ENCODE measurements at places on chromosomes 5 and 9.
A peak's percentile ranks its signal among the peaks of the same experiment; 100 is the strongest.

DNA sequence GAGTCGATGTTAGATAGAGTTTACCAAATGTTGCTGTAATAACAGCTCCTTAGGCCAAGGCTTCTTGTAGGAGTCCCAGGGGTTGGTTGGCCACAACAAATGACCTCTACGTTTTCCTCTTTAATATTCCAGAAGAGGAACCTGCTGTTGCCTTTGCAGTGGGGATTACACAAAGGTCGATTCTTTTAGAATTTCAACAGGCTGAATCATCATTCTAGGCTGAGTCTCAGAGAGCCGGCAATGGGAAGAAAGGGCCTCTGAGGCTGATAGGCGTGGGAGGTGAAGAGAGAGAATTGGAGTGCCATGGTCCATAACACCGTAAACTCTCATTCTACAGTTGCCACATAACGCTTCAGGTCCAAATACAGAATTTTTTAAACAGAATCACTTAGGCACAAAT lies 405.9 kb upstream of the DAP start:
- no peak for DNase-seq

- DNase-seq = no peak
These were observed 27.7 kb downstream of the CXXC5 start for GRCh38 chr5:139675825-139676224.

DNA sequence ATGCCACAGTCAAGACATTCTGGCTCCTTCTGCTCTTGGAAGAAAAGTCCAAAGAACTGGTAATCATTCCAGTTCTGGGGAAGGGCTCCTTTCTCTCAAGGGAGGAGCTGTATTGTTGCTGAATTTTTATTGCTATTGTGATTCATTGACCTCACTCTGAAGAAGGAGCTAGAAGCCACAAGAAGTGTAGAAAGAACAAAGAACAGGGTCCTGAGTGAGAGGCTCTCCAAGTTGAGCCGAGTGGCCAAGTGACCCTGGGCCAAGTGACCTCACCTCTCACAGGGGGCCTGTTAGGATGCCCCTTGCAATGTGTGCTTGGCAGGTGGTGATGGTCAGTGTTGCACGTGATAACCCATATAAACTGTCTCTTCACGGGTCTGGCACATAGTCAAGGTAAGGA lies 173.3 kb downstream of the FGF18 start:
- DNase-seq = no peak

GRCh38 chr9:33311953-33312352 lies 21.6 kb downstream of the NFX1 start:
- DNase-seq = no peak

GRCh38 chr5:81292130-81292529 lies 9.3 kb upstream of the ZCCHC9 start:
- no peak for DNase-seq

GRCh38 chr9:34437006-34437925 lies 21.1 kb downstream of the FAM219A start:
- peak; percentile 87 for DNase-seq

GRCh38 chr5:131514316-131515283 lies 120.4 kb downstream of the RAPGEF6 start:
- DNase-seq = peak; percentile 76

- DNase-seq = no peak
These were observed 588.0 kb downstream of the PRELID2 start for GRCh38 chr5:145246961-145247744.

GRCh38 chr9:101093620-101094019 lies 65.1 kb downstream of the PLPPR1 start:
- DNase-seq = no peak

DNA sequence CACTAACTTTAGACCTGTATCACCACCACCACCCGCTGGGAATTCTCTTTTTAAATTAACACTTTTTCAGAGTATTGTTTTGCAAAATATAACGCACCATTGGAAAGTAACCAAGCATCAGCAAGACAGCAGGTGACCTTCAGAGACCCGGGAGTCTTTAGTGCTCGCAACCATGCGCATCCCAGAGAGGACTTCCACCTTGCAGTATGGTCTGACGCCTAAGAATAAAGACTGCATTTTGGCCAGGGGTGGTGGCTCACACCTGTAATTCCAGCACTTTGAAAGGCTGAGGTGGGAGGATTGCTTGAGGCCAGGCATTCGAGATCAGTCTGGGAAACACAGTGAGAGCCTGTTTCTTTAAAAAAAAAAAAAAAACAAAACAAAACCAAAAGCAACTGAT lies 113.8 kb downstream of the MED27 start:
- no peak for DNase-seq

- peak; percentile 33 for DNase-seq
These were observed at the start of gene PCDHA8 for GRCh38 chr5:140840978-140841962. TSS of gene PCDHA8 (plus strand) at chr5:140841187. CDS start at chr5:140841322, 135 bp downstream.

- DNase-seq = no peak
These were observed 125.8 kb upstream of the SHB start for GRCh38 chr9:38194870-38195269.

GRCh38 chr9:24846248-24846912 lies 300.7 kb upstream of the IZUMO3 start:
- DNase-seq = no peak

DNA sequence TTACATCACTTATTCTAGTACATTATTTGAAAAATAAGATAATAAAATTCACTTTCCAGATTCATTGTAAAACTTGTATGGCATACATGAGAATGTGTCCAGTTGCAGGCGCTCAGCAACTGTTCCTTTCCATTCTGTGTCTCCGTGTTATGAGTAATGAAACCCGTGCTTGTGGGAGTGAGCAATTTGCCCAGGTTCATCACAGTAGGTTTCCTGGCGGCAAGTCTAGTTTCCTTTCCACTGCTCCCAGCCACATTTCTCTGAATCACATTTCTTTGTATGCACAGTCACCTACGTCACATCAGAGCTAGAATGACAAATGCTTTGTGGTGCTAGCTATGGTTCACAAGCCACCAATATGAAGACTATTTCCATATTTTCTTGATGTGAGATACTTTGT lies 39.9 kb downstream of the MOCS2 start:
- DNase-seq = no peak

DNA sequence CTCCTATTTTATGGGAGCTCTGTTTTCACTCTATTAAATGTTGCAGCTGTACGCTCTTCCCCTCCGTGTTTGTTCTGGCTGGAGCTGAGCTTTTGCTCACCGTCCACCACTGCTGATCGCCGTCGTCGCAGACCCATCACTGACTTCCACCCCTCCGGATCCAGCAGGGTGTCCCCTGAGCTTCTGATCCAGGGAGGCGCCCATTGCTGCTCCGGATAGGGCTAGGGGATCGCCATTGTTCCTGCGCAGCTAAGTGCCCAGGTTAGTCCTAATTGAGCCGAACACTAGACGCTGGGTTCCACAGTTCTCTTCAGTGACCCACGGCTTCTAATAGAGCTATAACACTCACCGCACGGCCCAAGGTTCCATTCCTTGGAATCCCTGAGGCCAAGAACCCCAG lies 96.2 kb upstream of the PRDM9 start:
- no peak for DNase-seq

DNA sequence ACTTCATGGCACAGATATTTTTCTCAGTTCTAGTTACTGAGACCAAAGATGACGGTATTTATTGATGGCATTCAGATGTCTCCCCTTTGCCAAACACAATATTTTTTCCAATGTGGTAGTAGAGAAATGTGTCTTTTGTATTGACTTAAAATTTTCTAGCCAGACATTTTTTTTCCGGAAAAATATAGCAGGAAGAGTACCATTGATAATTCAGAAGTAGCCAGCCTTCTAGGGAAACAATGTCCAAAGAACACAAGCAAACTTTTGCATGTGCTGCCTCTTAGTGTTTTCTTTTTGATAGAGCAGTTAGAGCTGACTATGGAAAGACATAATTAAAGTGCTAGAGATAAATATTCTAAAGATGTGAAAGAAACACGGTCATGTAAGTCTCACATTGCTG lies 231.4 kb downstream of the MARCHF11 start:
- DNase-seq = no peak

DNA sequence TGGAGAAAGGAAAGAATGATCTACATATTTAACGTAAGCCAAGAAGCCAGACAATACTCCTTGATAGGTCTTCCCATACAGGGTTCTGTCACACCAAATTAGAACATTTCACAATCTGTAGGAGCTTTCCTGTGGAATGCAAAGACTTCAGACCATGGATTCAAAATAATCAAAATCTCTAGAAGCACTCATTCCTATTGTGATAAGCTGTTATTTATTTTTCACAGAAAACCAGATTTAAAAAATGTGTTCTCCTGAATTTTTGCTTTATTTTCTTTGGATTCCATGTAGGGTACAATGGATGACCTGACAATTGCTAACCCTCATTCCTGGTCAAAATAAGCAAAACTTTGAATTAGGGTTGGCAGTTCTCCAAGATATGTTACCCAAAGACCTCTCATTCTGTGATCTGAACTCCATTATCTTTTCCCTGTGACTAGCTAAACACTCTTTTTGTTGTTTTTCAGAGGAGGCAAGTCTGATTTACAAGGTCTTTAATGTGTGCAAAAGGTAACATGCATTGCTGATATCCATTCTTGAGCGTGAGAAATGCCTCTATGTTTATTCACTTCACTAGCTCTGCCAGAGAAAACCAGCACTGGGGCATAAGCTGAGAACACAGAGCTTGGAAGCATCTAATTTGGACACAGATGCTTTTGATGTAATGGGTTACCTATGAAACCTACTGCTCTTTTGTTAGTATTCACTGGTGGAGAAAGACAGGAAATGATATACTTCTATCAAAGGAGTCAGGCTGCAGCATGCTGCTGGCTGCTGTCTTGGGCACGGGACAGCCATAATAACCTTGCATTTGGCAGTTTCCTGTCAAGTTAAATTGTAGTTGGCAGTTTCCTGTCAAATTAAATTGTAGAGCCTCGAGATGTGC lies 31.4 kb downstream of the ACTBL2 start:
- peak; percentile 28 for DNase-seq

- peak; percentile 42 for DNase-seq
These were observed 6.7 kb downstream of the ADRB2 start for GRCh38 chr5:148833122-148833521.

- no peak for DNase-seq
These were observed 251.5 kb downstream of the COX7C start for GRCh38 chr5:86869268-86869667.

GRCh38 chr5:103254921-103255320 lies 3.6 kb upstream of the MACIR start:
- DNase-seq = no peak

DNA sequence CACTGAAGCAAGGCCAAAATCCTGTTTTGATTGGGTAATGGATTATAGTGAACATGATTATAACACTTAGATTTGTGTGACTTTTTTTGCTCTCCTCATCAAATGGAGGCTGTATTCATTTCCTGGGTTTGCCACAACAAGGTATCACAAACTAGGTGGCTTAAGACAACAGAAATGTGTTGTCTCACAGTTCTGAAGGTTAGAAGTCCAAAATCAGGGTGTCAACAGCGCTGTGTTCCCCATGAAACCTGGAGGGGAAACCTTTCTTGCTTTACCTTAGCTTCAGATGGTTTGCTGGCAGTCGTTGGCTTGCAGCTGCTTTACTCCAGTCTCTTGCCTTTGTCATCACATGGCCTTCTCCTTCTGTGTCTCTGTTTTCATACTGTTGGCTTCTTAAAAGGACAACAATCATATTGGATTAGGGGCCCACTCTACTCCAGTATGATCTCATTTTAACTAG lies 32.4 kb downstream of the CDC42SE2 start:
- no peak for DNase-seq

DNA sequence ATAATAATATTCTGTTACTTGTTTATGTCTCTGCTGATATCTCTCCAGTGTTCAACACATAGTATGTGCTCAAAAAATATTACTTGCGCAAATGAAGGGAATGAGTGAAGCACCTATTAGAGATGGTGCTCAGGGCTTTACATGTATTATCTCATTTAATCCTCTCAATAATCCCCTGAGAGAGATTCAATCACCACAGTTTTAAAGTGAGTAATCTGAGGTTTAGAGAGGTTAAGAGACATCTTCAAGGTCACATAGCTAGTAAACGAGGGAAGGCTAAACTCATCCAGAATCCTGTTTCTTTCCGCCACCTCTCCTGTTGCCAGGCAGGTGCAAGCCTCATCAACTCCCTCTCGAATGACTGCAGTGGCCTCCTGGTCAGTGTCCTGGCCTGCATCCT lies 82.0 kb downstream of the UGCG start:
- DNase-seq = no peak

DNA sequence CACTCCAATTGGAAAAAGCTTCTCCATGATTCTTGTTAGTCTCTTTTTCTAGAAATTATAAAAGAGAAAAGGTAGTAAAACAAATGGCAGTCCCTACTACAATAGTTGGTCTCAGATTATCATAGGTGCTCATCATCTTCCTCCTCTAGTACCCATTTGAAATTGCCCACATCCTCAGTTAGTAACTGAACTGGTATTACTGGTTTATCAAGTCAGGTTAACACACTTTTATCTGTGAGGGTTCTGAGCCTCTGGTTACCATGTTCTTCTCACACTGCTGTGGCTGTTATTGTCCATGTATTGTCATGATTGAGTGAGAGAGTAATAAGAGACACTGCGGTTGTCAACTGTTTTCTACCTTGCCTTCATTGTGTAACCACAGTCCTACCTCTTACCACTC lies 901.7 kb downstream of the TLE1 start:
- no peak for DNase-seq

DNA sequence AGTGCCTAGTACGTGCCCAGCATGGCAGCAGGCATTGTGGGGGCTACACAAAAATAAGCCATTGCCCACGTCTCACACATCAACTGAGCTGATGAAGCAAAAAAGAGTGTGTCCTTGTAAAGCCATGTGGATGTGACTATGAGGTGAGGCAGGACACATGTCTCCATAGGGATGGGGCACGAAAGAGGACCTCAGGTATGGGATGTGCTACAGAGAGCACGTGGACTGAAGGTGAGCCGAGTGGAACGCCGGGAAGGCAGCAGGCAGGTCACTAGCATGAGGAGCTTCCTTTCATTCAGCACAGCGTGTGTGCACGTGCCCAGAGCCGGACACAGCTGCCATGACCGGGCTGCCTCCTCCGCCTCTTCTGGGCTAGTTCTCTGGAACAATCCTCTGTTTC lies 429.8 kb downstream of the SPOCK1 start:
- no peak for DNase-seq

DNA sequence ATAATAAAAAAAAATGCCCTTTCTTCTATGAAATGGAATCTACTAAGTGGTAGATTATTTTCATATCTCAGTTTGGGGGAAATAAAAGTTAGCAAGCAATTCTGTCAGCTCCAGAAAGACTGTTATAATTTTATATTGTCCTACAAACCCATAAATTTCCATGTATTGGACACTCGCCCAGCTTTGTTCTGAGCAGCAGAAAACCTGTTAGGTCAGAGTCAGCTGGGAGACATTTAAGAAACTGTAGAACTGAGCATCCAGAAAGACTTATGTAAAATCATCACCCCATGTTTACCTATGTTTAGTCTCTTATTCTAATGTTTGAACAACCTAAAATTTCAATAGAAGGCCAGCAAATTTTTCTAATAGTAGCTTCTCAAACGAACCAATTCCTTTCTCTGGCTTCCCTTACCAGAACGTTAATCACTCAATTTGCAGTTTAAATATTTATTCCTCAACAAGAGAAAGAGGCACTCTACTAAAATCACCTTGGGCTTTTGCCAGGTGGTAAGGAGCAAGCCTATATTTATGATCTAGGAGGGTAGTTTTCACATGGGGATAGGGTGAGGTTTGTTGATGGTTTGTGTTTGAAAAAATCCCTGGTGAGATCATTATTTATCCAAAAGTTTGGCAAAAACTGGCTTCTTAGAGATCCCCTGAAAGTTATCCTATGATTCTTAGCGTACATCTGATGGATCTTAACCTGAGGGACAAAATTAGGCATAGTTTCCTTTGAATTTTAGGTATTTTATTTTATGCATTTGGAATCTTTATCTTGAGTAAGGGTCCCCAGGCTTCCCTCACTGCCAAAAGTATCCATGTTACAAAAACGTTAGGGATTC lies 34.4 kb downstream of the MACROH2A1 start:
- DNase-seq = no peak
